Daoy (cell line): ENCODE measurements at places on chromosomes 6 and 20. TPM values are rescaled to one million over a fixed set of nuclear protein-coding genes. Genes with fewer than 3 reads are reported as not detected.
A peak's percentile ranks its signal among the peaks of the same experiment; 100 is the strongest.

GRCh38 chr6:108961985-108962384 is 113.8 kb downstream of the ARMC2 start:
- no peak for DNase-seq

GRCh38 chr20:53794529-53795115 is 201.0 kb upstream of the ZNF217 start:
- peak; percentile 51 for DNase-seq

- no peak for DNase-seq
These were observed 33.2 kb upstream of the IGF2R start for GRCh38 chr6:159935633-159936032.

DNA sequence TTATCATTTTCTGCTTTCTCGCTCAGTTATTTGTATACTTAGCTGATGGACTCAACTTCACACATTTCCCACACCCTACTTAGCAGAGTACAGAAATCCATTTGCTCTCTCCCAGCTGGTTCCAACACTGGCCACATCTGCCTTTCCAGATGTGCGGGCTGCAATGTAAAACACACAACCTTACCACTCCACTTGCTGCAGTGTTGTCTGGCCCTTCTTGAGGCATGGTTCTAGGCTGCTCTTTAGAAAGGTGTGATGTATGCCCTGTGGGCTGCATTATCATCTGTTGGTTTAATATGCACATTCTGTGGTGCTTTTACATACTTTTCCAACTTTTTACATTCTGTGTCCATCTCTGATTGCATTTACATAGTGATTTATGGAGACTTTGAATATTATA is 56.5 kb downstream of the TRAF3IP2 start:
- DNase-seq: no peak

Gene GTSF1L
- total RNA-seq: not detected in 2 replicates

- DNase-seq: peak; percentile 48
These were observed 674 bp downstream of the MAPK14 start for GRCh38 chr6:36028088-36028876.

GRCh38 chr6:37982317-37982716 is 162.8 kb downstream of the ZFAND3 start:
- no peak for DNase-seq

GRCh38 chr6:10154251-10154650 is 260.6 kb downstream of the TFAP2A start:
- DNase-seq: no peak

Gene HSPA1B
- total RNA-seq: 194 and 206 TPM in 2 replicates

GRCh38 chr6:137497721-137498463 is 3.7 kb upstream of the OLIG3 start:
- no peak for DNase-seq

- no peak for DNase-seq
These were observed 412.7 kb downstream of the MAFB start for GRCh38 chr20:40276301-40276700.

DNA sequence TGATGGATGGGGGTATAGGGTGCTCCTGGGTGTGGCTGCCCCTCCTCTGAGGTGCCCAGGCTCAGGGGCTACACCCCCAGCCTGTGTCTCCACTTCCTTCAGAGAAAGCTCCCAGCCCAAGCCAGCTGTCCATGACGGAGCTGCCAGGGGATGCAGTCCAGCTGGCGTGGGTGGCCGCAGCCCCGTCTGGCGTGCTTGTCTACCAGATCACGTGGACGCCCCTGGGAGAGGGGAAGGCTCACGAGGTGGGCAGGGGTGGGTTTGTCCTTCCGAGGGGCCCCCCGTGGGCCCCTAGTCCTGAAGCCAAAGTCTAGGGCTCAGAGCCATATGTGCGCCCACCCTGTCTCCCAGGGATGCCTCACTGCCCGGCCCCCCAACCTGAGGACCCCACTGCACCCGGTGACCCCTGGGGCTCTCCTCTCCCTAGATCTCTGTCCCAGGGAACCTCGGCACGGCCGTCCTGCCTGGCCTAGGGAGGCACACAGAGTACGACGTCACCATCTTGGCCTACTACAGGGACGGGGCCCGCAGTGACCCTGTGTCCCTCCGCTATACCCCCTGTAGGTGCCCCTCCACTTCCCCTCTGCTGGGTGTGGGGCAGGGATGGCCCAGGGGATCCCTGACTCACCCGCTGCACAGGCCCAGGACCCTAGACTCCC is 19.8 kb downstream of the COL20A1 start:
- no peak for DNase-seq

Gene TMEM217
- total RNA-seq: 0.12 and 0.40 TPM in 2 replicates

Gene PHACTR3
- total RNA-seq: 0.06 TPM in 1 of 2 replicates, not detected in the other

Gene ABHD16B
- total RNA-seq: not detected in 2 replicates

Gene SPDEF
- not detected in 2 replicates for total RNA-seq

GRCh38 chr6:38176797-38177751 is 357.5 kb downstream of the ZFAND3 start:
- DNase-seq: no peak

DNA sequence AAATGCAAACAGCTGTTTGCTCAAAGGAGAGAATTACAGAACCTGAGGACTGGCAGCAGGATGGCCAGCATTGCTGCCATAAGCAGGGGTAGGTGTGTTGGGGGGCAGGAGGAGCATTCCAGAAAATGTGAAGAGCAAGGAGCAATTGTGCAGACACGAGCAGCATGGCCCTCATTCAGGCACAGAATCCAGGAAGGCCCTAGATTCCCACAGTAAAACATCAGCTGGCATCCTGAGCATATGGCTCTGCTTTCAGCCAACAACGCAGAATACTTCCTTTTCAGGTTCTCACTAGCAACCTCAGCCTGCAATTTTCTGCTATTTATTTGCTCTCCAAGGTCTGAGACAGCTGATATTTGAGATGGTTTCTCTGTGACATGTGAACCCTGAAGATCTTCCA is 243.4 kb upstream of the POU3F2 start:
- no peak for DNase-seq

Gene TUBB2A
- total RNA-seq: 145 and 146 TPM in 2 replicates

- DNase-seq: peak; percentile 26
These were observed 49.8 kb upstream of the STXBP5 start for GRCh38 chr6:147154454-147154853.

Gene SMOC2
- not detected in 2 replicates for total RNA-seq

Gene SCGN
- not detected in 2 replicates for total RNA-seq

DNA sequence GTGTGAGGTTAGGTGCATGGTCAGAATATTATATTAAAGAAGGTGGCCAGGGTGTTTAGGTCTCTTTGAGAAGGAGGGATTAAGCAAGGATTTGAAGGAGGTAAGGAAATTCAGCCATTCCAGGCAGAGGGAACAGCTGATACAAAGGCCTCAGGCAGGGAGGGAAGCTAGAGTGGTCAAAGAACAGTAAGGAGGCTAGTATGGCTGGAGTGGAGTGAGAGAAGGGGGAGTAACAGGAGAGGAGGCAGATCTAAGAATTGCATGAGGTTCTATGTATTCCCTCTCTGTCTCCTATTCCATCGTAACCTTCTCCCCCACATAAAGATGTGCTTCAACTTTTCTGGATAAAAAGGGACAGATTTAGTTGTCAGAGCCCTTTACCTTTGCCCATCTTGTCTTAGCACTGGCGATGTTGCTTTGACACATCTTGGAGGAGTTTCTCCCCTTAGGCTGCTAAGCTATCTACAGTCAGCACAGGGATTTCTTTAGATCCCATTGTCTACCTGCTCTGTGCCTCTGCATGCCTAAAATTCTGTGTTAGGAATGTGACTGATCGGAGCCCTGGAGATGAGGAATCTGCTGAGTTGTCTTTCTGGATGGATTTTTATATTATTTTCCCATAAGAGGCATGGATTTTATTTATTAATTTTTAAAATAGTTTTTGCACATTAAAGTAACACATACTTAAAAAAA is 59.9 kb downstream of the KLHL31 start:
- no peak for DNase-seq

Gene NELFE
- total RNA-seq: 180 and 195 TPM in 2 replicates

Gene LPA
- not detected in 2 replicates for total RNA-seq

GRCh38 chr6:167734662-167735083 is 92.0 kb upstream of the AFDN start:
- DNase-seq: no peak

DNA sequence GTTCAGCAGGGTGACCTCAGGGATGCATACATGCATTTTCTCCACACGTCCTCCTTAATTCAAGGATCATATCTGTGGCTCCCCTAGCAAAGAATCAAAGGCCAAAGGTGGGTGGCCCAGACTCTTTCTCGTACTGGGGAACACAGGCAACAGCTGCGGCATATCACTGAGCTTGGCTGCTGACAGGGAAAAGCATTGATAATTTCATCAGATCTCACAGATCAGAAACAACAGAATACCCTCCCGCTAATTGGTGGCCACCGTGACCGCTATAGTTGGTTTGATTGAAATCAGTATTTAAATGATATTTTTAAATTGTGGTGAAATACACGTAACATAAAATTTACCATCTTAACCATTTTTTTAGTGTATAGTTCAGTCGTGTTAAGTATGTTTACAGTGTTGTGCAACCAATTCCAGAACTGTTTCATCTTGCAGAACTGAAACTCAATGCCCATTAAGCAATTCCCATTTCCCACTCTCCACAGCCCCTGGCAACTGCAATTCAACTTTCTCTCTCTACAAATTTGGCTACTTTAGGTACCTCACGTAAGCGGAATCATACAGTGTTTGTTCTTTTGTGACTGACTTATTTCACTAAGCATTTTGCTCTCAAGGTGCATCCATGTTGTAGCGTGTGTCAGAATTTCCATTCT is 74.7 kb upstream of the TMEM170B start:
- DNase-seq: no peak

Gene FILIP1
- 0.40 TPM in 1 of 2 replicates, not detected in the other for total RNA-seq

Gene LRP11
- 60.6 and 73.0 TPM in 2 replicates for total RNA-seq

DNA sequence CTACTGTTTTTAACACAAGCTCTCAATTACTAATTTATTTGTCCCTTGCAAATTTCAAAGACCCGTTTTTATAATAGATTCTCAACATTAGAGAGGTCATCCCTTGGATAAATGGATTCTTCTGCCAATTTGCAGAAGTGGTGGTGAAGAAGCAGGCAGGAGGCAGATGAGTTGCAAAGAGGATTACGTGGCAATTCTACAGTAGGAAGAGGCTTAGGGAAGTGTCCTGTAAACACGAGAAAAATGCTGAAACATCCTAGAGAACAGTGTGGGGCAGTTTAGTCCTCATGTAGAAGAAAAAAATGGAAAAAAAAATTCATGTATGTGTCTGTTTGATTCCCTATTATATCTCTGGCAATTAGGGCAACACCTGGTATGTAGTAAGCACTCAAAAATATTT is 87.6 kb downstream of the BMP2 start:
- DNase-seq: no peak

Gene SLC22A1
- 0.23 and 2.8 TPM in 2 replicates for total RNA-seq
